ENCODE measurements at places on chromosomes 11 and 22.

- no peak for DNase-seq
These were observed 39.5 kb upstream of the EP300 start for GRCh38 chr22:41052661-41053490.

GRCh38 chr11:78219493-78220217, 30.9 kb downstream of the USP35 start:
- DNase-seq, result no peak

- DNase-seq, result no peak
These were observed 3.5 kb downstream of the KCNJ5 start for GRCh38 chr11:128894685-128895084.

DNA sequence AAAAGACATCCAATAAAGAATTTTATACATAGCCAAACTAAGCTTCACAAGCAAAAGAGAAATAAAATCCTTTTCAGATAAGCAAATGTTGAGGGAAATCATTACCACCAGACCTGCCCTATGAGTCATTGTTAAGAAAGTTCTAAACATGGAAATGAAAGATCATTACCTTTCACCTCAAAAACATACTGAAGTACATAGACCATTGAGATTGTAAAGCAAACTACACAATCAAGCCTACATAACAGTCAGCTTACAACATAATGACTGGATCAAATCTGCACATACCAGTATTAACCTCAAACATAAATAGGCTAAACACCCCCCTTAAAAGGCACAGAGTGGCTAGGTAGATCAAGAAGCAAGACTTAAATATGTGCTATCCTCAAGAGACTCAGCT, 501.0 kb upstream of the LUZP2 start:
- DNase-seq, result no peak

GRCh38 chr11:64036087-64037026, 626 bp downstream of the FLRT1 start:
- no peak for DNase-seq

- no peak for DNase-seq
These were observed 91.2 kb upstream of the CSNK2A3 start for GRCh38 chr11:11444027-11444803.

- no peak for DNase-seq
These were observed 218.1 kb downstream of the CEP164 start for GRCh38 chr11:117545706-117546105.

DNA sequence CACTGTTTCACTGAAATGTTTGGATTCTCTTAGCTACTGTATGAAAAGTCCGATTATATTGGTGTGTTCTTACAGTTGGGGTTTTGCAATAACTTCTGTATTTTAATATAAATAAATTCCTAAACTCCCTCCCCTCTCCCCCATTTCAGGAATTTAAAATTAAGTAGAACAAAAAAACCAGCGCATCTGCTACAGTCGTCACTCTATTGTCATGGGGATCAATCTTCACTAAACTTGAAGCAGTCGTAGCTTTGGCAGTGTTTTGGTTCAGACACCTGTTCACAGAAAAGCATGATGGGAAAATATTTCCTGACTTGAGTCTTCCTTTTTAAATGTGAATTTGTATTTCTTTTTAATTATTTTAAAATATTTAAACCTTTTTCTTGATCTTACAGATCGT, 9.4 kb downstream of the PIWIL3 start:
- no peak for DNase-seq

- no peak for DNase-seq
These were observed 10.8 kb downstream of the SYT12 start for GRCh38 chr11:67033661-67034166.

- DNase-seq, result no peak
These were observed 146.2 kb downstream of the ATXN10 start for GRCh38 chr22:45817745-45818423.
